ENCODE measurements at places on chromosomes 11 and 22.

DNA sequence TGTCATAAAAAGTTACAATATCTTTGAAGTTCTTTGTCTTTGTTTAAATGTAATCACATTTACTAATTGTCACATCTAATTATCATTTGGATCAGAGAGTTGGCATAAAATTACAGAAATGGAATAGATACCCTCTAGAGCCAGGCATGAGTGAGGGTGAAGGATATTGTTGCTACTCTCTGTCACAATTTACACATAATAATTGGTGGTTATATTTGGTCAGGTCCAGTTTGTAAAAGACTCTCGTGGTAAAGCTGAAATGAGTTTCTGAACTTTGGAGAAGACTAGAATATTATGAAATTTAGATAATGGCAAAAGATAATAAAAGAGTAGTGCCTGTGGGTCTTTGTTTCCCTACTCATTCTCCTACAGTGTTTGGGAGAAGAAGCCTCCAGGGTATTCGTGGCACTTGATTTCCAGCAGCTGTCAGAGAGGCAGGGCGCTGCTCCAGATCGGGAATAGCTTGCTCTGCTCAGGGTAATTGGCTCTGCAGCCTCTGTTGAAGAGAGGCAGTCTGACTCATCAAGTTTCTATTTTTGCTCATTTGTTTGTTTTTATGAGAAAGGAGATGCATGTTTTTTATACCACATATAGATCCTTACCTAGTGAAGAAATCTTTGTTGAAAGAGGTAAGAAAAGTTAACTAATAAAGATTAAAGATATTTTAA is 349.9 kb downstream of the CNTN5 start:
- H3K4me1 ChIP-seq = no peaks in the 10 kb centered on the region
- H3K27me3 ChIP-seq = no peaks in the 10 kb centered on the region
- no peak overlapping the region for H3K4me3 ChIP-seq
- H3K36me3 ChIP-seq = no peaks in the 10 kb centered on the region

DNA sequence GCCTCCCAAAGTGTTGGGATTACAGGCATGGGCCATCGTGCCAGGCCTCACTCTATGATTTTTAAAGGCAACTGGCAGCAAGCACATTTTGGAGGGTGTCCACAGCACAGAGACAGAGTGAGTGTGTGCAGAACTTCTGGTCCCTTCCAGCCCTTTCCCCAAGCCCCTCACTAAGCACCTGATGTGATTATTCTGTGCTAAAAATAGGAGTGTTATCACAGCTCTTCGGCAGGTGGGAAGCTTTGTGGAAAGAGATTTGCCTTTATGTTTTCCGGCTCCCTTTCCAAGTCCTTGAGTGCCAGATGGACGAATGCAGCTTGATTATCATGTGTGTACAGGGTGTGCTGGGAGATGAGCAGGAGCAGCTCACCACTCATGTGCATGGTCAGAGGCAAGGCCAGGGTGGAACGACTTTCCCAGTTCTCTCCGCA is 310.8 kb downstream of the DDX10 start:
- no peaks in the 10 kb centered on the region for H3K27me3 ChIP-seq
- no peak overlapping the region for H3K27ac ChIP-seq
- H3K36me3 ChIP-seq = no peaks in the 10 kb centered on the region
- no peaks in the 10 kb centered on the region for H3K4me1 ChIP-seq
- DNase-seq = no peak

GRCh38 chr22:42287174-42287890 is 16.9 kb upstream of the TCF20 start:
- no peaks in the 10 kb centered on the region for H3K4me1 ChIP-seq
- no peaks in the 10 kb centered on the region for H3K36me3 ChIP-seq

GRCh38 chr11:17725174-17725573 is 5.8 kb downstream of the MYOD1 start:
- no peak overlapping the region for H3K4me3 ChIP-seq
- peaks cover 12% of the 10 kb centered on the region for H3K4me1 ChIP-seq
- H3K27ac ChIP-seq = no peak overlapping the region
- DNase-seq = no peak
- H3K36me3 ChIP-seq = no peaks in the 10 kb centered on the region

GRCh38 chr11:77092382-77092781 is 10.3 kb upstream of the OMP start:
- no peaks in the 10 kb centered on the region for H3K36me3 ChIP-seq
- no peaks in the 10 kb centered on the region for H3K27me3 ChIP-seq
- no peak overlapping the region for H3K4me3 ChIP-seq

DNA sequence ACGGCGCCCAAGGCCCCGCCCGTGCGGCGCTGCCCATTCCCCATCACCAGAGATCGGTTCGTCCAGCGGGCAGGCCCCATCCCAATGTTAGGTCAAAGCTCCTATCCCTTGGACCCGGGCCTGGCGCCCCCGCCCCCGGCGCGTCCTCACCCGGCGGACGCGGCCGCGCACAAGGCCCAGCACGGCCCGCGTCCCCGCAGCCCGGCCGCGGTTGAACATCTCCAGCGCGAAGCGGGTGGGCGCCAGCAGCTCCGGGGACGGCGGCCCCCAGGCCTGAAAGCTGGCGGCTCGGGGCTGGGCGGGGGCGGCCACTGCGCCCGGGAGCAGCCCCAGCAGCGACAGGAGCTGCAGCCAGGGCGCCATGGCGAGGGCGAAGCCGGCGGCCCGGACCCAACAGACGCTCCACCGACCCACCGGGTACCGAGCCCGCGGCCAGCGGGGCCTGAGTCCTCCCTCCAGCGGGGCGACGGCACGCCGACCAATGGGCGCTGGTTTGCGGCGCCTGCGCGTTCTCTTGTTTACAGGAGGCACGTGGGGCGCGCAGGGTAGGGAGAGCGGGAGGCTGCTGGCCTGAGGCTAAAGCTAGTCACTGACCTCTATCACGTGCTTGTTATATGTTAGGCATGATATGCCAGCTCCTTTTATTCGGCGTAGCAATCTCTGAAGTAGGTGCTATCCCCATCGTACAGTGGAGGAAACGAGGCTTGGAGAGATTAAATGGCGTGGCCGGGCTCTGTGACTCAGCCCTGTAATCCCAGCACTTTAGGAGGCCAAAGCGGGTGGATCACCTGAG is at the start of gene CTSF:
Gene CTSF, minus strand, starts transcription at position 483 of the 793 bp plus-strand sequence. Its CDS starts 120 bp downstream, at position 363.
- peaks cover 14% of the 10 kb centered on the region for H3K4me1 ChIP-seq
- peaks cover 18% of the 10 kb centered on the region for H3K36me3 ChIP-seq
- DNase-seq = peak; percentile 63
- H3K27ac ChIP-seq = no peak within 1 kb of the TSS
- H3K27me3 ChIP-seq = no peaks in the 10 kb centered on the region
- peak within 1 kb of the TSS; percentile 77 for H3K4me3 ChIP-seq

GRCh38 chr11:2803186-2804091 is 82.1 kb downstream of the CDKN1C start:
- no peaks in the 10 kb centered on the region for H3K36me3 ChIP-seq
- H3K27ac ChIP-seq = no peak overlapping the region
- no peaks in the 10 kb centered on the region for H3K27me3 ChIP-seq
- no peaks in the 10 kb centered on the region for H3K4me1 ChIP-seq
- H3K4me3 ChIP-seq = no peak overlapping the region

- DNase-seq = no peak
- H3K4me1 ChIP-seq = no peaks in the 10 kb centered on the region
These were observed 14.1 kb downstream of the H19 start for GRCh38 chr11:1983601-1983961.

DNA sequence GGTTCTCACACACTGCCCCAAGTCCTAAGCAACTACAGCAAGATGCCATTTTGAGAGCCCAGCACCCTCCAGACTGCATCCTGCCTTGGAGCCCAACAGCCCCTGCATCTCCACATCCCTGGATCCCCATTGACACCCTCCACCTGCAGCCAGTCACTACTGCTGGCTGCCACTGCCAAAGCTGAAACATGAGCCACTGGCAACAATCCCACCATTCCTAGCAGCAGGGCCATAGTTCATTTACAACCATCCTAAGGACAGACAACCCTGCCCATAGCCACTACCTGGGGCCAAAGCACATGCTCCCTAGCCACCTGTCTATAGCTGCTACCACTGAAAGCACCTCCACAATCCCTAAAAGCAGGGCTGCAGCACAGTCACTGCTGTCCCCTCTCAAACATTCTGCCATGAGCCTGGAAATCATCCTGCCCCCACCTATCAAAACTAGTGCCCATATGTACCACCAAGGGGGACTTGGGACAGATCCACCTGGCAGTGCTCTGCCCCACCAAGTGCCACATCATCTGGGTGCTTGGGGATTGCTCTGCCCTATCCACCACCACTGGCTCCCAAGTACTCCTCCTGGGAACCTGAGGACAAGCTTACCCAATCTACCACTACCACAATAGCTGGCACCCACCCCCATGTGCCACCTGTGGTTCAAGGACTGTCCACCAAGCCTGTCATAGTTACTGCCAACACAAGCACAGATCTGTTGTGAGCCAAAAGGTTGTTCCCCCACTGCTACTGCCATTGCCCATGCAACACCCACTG is 138.8 kb upstream of the SOX6 start:
- no peak overlapping the region for H3K27ac ChIP-seq
- H3K4me3 ChIP-seq = no peak overlapping the region
- no peaks in the 10 kb centered on the region for H3K27me3 ChIP-seq
- H3K36me3 ChIP-seq = no peaks in the 10 kb centered on the region

DNA sequence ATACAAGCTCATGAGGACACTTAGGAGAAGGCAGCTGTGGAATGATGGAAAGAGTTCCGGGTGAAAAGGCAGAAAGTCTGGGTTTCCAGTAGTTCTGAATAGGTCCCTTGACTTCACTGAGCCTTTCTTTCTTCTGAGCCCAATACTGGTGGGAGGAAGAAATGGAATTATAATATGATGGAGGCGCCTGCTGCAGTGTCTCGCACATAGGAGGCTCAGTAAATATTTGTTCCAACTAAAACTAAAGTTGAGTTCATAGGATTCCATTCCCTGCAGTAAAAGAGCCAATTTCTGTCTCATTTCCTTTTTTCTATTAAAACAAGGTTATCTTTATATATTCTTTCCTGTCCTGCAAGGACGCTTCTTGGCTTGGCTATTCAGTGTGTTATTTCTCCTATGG is 5.2 kb upstream of the CLMP start:
- H3K4me3 ChIP-seq = no peak overlapping the region
- H3K27ac ChIP-seq = no peak overlapping the region
- peaks cover 39% of the 10 kb centered on the region for H3K27me3 ChIP-seq
- H3K4me1 ChIP-seq = no peaks in the 10 kb centered on the region

DNA sequence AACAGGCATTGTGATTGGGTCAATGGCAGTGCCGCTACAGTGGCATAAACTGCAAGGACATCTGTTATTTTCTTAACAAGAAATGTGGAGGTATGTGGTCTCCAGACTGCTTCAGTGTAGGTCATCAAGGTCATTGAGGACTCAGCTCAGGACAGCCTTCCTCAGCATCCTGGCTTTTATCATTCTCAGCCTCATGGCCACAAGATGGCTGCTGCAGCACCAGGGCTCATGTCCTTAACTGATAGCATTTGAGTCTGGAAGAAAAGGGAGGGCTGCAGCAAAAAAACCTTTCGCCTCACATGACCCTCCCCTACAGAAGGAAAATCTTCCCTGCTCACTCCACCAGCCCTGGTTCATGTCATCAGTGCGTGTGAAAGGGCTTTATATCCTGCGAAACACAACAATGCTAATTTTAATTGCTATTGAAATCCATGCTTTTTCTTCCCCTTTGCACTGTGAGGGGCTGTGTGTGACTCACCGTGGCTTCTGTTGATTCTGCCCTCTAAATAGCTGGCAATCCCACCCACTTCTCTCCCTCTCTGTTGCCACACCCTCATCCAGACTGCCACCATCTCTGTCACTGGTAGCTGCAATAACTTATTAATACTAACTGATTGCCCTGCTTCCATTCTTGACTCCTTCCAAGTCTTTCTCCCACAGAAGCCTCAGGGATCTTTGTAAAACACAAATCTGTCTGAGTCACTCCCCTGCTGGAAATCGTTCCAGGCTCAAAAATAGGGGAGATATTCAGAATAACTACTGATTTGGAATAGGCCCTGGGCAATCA is 43.8 kb downstream of the CHRDL2 start:
- no peaks in the 10 kb centered on the region for H3K4me1 ChIP-seq
- no peak overlapping the region for H3K27ac ChIP-seq
- DNase-seq = peak; percentile 15
- H3K27me3 ChIP-seq = peaks cover 21% of the 10 kb centered on the region
- H3K36me3 ChIP-seq = no peaks in the 10 kb centered on the region

DNA sequence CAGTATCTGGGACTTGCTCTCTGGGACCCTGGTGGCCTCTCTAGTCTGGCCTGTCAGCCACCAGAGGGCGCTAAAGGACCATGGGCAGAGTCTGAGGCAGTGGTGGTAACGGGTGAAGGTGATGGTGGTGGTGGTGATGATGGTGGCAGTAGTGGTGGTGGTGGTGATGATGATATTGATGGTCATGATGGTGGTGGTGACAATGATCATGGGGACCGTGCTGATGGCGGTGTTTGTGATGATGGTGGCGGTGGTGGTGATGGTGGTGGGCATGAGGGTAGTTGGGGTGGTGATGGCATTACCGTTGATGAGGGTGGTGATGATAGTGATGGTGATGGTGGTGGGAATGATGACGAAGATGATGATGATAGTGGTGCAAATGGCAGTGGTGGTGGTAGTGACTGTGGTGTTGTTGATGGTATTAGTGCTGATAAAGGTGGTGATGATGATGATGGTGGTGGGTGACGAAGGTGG is 16.0 kb downstream of the TRPM5 start:
- peak; percentile 84 for DNase-seq
- H3K27ac ChIP-seq = no peak overlapping the region
- H3K27me3 ChIP-seq = no peaks in the 10 kb centered on the region
- H3K4me1 ChIP-seq = no peaks in the 10 kb centered on the region

DNA sequence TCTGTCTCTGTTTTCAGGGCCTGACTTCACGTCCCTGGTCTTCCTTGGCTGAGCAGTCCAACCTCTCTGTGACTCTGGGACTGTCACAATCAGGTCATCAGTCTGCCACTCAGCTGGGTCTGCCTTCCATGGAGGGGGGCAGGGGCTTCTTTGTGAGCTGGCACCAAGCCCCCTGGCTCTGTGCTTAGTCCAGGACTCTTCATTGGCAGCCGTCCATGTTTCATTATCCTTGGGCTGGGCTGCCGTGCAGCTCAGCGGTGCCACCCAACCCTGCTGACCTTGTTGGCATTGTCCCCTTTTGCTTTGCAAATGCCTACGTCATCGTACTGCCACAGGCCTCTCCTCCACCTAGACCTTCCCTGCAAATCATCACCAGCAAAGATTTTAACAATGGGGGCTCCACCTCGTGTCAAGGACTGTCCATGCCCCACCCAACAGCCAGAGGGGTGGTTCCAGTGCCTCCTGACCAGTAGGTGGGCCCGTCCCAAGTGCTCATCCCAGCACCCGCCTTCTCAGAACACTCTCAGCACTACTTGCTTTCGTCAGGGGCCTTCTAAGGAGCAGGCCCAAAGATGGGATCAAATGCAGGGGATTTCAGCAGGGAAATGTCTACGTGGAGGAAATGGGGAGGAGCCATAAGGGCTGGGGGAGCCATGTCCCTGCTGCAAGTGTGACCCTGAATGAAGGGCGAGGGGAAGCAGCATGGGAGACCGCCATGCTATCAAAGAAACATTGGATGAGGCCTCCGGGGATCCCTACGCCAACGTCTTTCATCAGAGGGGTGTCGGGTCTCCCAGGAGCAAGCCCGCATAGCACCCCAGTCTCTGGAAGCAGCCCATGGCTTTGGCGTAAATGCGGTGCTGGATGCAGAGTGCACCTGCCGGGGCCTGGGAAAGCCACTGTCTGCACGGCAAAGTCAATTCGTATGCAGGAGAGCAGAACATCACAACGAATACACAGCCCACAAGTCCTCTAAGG is 18.2 kb downstream of the KRTAP5-6 start:
- H3K36me3 ChIP-seq = no peaks in the 10 kb centered on the region
- no peak for DNase-seq
- H3K27ac ChIP-seq = no peak overlapping the region
- H3K27me3 ChIP-seq = no peaks in the 10 kb centered on the region
- H3K4me1 ChIP-seq = no peaks in the 10 kb centered on the region
- no peak overlapping the region for H3K4me3 ChIP-seq

- H3K36me3 ChIP-seq = no peaks in the 10 kb centered on the region
- no peak overlapping the region for H3K27ac ChIP-seq
- H3K4me1 ChIP-seq = no peaks in the 10 kb centered on the region
- H3K4me3 ChIP-seq = no peak overlapping the region
- DNase-seq = no peak
- H3K27me3 ChIP-seq = peaks cover 41% of the 10 kb centered on the region
These were observed 556.6 kb downstream of the MIAT start for GRCh38 chr22:27213766-27214581.

Measured in common myeloid progenitor, CD34-positive (primary cell).